Iris pigment epithelial cell (primary cell): ENCODE measurements at places on chromosomes 7 and 10.

DNA sequence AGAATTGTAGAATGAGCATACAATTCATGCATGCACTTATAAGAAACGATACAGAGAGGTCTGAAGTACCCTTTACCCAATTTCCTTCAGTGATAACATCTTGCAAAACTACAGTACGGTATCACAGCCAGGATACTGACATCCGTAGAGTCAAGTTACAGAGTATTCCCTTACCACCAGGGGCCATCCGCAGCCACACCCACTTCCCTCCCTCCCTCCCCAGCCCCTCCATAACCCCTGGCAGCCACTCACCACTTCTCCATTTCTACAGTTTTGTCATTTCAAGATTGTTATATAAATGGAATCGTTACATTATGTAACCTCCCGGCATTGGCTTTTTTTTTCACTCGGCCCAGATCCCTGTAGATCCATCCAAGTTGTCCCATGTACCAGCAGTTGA is 113.6 kb upstream of the RET start:
- DNase-seq: no peak

DNA sequence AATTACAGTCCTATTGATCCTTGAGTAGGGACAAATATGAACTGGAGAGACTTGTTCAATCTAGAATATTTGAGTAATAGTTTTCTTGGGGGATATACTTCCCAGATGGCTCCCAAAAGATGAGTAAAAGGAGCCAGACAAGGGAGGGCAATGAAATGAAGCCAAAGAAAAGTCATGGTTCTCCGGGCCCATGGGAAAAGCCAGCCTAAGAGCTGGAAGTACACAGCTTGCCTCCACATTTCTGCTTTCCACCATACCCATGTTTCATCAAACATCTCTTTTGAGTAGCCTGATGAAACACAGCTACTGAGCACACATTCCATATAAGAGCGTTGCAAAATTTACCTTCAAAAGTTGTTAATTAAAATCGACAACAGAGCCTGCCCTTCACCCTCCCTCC is 535.0 kb upstream of the FZD8 start:
- DNase-seq: no peak

DNA sequence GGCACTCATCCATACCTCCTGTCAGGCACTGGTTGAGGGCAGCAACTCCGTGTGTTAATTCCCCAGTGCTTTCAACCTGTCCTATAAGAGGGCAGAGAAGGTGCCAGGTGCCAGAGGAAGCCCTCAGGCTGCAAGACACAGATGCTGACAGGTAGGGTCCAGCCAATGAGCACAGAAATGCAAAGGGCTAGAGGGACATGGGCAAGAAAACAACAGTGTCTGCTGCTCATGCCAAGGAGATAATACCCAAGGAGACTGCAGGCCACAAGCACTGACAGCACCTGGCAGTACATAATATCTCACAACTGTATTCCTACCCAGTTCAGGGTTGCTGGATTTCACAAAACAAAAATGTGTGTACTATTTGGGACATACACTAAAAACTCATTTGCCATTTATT is 38.4 kb upstream of the TM9SF3 start:
- DNase-seq: no peak

GRCh38 chr10:70579234-70580002 is 23.1 kb downstream of the PRF1 start:
- no peak for DNase-seq

GRCh38 chr7:5348134-5349004 is 65.6 kb downstream of the SLC29A4 start:
- no peak for DNase-seq

GRCh38 chr7:158609313-158609974 is 21.8 kb upstream of the PTPRN2 start:
- no peak for DNase-seq

- peak; percentile 67 for DNase-seq
These were observed 997 bp upstream of the LDB1 start for GRCh38 chr10:102120991-102121738.

- DNase-seq: no peak
These were observed 531.7 kb downstream of the PTPRN2 start for GRCh38 chr7:158055726-158056510.

GRCh38 chr10:35340975-35341374 is 4.7 kb downstream of the CCNY start:
- no peak for DNase-seq

DNA sequence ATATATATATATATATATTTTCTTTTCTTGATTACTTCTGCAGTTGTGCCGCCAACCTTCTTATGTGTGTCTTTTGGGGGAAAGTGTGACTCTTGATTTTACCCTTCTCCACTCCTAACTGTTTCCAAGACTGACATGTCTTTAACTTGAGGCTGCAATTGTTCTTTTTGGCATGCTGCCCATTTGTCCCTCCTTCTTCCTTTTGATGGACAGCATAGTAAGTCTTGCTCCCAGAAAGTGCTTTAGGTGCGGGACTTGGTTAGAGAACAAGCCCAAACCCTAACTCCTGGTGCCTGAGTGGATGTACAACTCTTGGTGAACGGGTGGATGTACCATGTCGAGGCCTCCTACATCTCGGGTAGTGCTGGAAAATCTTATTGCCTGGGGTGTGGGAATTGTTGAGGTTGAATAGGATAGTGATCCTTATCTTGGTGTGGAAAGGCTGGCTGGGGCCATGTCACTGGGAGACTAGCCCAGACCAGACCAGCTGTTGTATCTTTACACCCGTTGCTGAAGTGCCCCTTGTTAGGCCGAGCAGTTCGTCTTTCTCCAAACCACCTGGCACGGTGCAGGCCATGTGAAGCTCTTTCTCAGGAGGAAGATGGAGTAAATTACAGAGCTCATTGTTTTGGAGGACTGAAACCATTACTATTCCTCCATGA is 16.3 kb downstream of the TCF7L2 start:
- no peak for DNase-seq

DNA sequence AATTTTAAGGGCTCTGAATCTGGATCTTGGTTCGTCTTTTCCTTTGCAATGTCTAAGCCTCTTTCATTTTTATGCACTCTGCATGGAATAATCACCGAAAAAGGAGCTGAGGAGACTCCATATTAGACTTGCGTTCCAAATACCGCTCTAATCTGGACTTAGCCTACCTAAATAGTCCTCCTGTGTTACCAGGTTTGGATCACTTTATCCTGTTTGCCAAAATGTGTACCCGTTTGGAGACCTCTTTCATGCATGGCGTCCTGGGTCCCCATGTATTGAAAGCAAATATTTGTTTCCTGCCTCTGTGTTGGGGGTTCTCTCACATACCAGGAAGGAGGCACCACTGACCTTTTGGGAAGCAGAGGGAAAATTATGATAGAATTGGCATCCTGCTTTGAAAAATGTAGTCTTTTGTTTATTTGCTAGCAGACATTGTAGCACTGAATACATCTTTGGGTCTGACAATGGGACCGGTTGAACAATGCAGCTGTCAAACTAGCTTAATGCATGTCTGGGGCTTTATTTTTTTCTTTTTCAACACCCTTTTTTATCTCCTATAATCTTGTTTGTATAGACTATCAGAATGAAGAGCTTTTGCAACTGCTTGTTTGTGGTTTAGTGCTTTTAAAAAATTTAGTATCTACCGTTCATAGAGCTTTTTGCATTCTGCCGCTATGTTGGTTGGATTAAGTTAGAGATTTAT is 11.8 kb upstream of the CELF2 start:
- DNase-seq: no peak

DNA sequence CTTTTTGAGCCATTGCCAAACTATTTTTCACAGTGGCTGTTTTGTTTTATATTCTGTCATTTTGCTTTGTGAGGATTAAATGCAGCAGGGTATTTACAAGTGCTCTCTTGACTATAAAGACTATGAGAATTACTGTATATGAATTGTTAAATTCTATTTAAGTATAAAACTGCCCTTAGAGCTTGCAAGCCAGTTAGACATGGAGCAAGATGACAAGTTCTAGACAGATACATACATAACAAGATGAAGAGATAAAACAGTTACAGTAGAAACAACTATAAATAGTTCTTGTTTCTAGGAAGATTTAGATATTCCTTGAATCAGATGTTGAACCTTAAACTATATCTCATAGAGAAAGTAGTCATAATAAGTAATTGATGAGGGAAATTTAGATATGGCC is 60.6 kb downstream of the DNAH11 start:
- no peak for DNase-seq

DNA sequence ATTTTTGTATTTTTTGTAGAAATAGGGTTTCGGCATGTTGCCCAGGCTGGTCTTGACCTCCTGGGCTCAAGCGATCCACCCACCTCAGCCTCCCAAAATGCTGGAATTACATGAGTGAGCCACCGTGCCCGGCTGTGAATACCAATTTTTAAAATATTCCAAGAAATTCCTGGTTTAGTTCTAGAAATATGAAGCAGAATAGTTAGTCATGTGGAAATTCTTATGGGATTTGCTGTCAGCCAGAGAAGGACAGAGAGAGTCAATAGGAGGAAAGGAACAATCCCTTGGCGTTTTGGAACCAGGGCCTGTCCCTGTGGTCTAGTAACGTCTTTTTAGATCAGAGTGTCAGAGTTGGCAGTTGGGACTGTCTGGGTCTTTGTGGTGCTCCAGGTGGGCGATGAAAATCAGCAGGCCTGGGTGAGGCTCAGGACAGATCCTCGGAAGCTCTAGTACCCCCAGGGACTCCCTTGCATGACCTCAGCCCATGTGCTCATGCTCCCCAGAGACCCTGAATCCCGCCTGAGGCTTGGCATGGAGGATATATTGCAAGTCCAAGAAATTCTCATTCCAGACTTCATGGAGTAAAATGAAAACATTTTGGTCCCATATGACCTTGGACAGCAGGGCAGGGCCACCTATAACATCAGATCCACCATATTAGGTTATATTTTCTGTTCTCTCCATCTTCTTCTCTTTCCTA is 7.8 kb downstream of the NODAL start:
- DNase-seq: no peak

DNA sequence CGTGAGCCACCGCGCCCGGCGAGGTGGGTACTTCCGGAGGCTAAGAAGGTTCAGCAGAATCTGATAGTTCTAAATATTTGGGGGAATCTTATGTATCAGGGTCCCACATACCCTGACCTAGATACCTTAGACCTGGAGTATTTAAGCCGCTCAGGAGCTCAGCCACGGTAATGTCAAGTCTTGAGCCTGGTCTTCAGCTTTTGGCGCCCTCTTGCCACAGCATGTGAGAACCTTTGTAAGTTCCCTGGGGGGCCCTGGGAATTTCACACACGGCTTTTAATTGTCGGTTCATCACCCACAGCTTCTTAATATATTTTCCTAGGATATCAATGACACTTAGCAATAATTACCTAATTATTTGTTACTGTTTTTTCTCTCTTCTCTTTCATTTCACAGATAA is 324.3 kb upstream of the GALNT17 start:
- no peak for DNase-seq

DNA sequence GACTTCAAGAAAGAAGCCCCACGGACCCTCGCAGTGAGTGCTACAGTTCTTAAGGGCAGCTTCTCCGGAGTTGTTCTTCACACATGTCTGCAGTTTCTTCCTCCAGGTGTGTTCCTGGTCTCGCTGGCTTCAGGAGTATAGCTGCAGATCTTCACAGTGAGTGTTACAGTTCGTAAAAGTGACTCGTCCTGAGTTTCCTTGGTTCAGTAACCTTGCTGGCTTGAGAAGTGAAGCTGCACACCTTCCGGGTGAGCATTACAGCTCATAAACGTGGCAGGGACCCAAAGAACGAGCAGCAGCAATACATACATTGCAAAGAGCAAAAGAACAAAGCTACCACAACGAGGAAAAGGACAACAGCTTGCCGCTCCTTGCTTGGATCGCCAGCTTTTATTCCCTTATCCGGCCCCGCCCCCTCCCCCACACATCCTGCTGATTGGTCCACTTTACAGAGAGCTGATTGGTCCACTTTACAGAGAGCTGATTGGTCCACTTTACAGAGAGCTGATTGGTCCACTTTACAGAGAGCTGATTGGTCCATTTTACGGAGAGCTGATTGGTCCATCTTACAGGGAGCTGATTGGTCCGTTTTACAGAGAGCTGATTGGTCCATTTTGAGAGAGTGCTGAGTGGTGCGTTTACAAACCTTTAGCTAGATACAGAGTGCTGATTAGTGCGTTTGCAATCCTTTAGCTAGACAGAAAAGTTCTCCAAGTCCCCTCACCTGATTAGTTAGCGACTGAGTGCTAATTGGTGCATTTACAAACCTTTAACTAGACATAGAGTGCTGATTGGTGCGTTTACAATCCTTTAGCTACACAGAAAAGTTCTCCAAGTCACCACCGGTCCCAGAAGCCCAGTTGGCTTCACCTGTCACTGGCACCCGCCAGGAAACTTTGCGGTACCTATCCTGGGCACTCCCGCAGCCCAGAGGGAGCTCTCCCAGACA is 165.3 kb downstream of the AGMO start:
- DNase-seq: no peak
